HT1080 (cell line): ENCODE measurements at places on chromosomes 2 and 18. TPM values are rescaled to one million over a fixed set of nuclear protein-coding genes. Genes with fewer than 3 reads are reported as not detected.

- no peak for DNase-seq
Observed at GRCh38 chr2:67576991-67577390, 179.9 kb downstream of the ETAA1 start.

DNA sequence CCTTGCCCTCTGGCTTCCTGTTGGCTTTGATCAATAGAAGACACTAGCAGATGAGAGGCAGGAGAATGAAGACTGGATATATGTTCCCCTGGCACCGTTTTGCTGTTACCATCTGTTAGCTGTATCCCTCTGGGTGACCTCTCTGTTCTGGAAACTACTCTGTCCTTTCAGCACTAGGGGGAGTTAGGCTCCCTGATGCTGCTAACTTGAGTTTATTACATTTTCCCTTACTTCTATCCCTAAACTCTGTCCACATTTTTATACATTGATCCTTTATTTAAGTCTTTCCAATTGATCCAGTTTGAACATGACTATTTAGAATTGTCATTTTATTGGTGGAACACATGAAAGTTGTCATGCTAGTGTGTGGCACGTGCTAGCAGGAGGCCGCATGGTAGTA, 1014.3 kb upstream of the CDH2 start:
- DNase-seq = peak; percentile 13

DNA sequence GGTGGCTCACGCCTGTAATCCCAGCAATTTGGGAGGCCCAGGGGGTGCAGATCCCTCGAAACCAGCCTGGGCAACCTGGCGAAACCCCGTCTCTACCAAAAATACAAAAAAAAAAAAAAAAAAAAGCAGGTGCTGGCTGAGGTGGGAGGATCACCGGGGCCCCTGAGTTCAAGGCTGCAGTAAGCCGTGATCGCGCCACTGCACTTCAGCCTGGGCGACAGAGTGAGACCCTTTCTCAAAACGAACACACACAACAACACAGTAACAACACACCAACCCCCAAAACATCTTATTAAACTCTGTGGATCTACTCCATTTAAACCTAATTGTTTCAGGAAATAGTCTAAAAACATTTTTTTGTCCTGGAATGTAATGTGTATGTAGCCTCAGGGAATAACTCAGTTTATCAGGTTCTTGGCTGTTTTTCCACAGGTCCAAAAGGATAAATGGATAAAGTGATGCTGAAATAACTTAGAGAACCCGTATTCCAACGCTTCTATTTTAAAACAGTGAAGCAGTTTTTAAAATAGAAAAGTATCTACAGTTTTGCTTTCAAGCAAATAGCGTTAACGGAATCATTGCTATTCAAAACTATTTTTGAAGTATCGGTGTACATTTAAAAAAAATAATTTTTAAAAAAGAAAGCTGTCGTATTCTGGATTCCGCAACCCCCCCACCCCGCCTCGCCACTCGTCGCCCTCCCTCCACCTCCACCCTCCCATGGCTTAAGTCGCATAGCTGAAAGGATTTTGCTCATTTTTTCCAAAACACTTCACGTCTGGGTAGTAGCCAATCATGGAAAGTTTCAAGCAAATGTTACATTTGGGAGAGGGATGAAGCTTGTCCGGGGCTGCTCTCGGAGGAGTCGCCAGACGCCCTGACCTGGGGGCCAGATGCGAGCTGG, 895 bp upstream of the GLS start:
- no peak for DNase-seq

DNA sequence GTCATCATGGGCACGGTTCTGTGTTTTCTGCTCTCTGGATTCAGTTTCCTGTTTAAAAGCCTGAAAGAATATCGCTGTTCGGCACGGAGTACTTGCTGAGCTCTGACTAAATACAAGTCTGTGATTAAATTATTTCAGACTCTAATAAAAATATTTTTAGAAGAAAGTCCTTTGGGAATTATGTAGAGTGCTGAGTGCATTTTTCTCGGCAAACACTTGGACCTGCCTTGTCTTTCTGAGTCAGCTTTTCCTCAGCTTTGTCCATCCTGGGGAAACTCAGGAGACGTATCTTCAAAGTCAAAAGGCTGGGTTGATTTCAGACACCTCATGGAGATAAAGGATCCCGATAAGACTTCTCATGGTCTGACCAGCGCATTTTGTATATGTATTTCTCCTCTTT, 45.9 kb downstream of the IL1R2 start:
- DNase-seq = no peak

GRCh38 chr2:54572262-54572635, 116.1 kb downstream of the SPTBN1 start:
- peak; percentile 89 for DNase-seq

DNA sequence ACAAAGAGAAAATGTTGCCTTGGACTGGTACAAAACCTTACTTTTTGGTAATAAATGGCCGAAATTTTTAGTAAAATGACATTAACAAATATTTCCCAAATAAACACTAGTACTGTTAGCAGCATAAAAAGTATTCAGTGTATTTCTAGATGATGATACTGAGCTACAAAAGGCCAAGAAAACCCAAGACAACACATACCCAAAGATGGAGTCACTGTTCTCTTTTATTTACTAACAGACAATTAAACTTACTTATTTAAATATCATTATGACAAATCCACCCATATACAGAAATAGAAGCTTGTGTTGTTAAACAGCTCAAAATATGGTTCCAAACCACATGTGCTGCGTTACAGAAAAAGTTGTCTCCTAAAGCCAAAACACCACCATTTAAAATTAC, 239.9 kb downstream of the ZEB2 start:
- DNase-seq = no peak

DNA sequence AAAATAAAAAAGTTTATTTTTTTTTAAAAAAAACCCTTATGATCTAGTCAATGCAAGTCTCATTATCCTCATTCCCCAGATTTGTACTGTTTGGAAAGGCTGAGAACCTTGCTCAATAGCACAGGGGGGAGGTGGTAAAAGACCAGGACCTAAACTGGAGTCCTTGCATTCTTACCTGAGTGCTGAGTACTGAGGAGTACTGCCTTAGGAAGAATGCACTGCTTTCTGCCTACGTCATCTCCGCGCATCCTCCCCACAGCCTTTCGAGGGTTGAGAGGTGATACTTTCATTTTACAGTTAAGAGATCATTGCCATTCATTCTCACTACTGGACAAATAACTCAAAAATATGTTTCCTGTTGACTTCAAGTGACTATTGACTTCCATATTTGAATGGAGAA, 73.8 kb downstream of the MAP3K20 start:
- DNase-seq = no peak

DNA sequence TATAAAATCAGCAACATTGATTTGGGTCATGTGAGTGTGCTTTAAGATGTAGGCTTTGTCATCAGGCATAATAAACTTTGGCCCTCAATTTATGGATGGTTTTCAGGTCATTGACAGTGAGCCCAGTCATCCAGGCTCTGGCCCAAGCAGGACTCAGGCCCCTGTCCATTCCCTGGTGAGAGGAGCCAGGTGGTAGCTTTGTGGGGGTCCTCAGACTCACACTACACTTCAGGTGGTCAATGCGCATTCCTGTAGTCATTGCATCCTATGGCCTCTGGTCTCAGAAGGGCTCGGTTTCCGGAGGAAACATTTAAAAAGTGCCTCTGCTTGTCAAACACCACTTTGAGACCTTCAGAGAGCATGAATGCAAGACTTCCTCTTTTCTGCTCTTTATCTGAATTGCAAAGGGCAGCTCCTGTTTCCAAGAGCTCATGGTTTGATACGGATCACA, 20.2 kb downstream of the LGALSL start:
- DNase-seq = no peak

DNA sequence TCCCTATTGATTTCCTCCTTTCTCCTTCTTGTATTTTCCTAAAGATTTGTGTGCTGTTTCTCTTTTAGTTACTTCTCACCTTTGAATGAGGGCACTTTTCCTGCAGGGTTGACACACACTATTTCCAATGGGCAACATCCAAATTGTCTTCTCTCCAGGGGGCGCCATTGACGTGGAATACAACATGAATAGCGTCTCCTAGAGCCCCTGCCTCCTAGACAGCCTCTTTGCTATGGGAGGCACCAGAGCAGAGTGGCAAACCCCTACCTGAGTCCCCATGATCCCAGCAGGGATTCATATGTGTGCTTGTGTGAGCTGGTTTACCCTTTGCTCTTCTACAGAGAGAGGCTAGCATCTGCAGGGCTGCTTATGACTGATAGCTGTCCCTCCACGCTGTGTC, 61.3 kb upstream of the ITSN2 start:
- peak; percentile 25 for DNase-seq

DNA sequence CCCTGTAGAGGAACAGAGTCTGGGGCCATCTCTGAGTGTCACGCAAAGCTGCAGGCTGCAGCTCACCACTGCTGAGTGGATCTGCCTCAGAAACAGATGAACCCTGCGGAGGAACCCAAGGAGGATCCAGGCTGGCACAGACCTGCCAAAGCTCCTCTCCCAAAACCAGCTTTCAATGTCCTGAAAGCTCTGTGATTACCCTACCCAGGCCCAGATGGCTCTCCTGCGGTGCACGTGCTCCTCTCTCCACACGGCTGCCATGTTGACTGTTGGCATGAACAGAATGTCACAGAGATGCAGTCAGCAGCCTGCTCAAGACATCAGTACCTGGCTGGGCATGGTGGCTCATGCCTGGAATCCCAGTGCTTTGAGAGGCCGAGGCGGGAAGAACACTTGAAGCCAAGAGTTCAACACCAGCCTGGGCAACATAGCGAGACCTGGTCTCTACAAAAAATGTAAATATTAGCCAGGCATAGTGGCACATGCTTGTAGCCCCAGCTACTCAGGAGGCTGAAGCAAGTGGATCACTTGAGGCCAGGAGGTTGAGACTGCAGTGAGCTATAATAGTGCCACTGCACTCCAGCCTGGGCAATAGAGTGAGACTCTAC, 216.8 kb downstream of the MGAT5 start:
- no peak for DNase-seq

DNA sequence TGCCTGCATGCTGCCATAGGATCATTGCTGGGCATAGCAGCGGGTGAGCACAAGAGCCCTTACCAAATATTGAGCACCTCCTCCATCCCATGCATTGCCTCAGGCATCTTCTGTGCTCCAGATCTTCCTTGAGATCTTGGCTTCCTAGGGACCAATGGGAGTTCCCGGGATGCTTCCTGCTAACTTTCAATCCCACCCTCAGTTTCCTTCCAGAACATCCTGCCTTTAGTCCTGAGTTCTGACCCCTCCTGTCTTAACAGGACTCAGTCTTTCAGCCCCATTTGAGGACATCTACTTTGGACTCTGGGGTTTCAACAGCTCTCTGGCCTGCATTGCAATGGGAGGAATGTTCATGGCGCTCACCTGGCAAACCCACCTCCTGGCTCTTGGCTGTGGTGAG, 15.3 kb downstream of the SLC14A1 start:
- no peak for DNase-seq

DNA sequence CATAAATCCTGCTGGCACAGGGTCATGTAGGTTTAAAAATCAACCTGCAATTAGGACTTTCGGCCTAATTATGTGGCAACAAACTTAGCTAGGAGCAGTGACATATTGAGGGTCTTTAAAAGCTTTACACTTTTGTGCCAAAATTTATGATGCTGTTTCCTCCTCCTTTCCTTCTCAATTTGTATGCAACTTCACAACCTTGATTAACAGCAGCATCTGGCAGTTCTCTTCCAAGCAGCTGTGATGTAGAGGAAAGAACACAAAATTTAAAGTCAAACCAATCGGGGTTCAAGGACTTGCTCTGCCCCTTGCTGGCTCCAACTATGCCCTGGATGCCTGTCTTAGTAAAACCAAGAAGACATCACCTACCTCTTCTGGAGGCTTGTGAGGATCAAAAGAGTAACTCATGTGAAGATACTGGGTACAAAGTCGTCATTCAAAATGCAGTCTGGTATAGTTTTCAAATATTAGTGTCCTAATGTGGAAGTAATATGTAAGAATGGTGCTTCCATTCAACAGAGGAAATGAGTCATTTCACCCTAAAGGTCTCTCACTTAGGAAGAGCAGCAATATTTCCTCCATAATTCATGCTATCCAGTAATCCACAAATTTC, 94.7 kb downstream of the ANKRD44 start:
- DNase-seq = peak; percentile 46

DNA sequence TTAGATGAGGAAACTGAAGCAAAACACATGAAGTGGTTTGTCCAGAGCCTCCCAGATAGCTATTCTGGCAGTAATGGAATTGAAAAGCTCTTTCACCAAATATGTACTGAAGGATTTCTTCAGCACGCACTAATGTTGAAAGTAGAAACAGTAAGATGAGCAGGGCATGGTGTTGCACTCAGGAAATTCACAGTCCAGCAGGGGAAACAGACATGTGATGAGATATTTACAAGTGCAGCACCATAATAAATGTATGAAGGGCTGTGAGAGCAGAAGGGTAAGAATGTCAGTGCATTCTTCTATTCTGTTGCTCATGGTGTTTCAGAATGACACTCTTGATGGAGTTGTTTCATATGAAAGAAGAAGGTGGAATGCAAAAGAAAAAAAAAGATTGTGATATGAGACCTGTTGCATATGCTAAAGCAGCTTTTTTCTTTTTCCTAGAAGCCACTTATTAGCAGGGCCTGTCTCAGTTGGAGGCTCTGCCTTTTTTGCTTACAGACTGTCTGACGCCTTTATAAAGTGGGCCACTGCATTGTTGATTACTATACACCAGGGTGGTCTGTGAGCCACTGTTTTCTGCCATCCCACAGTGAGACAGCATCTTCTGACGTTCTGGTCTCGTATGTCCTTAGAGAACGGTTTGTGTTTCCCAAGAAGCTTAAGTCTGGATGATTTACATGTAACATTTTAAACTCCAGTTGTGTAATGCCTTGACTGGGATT, 516.9 kb downstream of the ARHGAP15 start:
- DNase-seq = no peak

Gene ECEL1
- not detected in 2 replicates for total RNA-seq

Gene SERPINB2
- 0.27 and 1.8 TPM in 2 replicates for total RNA-seq

GRCh38 chr2:2536416-2537056, 205.5 kb upstream of the MYT1L start:
- no peak for DNase-seq

DNA sequence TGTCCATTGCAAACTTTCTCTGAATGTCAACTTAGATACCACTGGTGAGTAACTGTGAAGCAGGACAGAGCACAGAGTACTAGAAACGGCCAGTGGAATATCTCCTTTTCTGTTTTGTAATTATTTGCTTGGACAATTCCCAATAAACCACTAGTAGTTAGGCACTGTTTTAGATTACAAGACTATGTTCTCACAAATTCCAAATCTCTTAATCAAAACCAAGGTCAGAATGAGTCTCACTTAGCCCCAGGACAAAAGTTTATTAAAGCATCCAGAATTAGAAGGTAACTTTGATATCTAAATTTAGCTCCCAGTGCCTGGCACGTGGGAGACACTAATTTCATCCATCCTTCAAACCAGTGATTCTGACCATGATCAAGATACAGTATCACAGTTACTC, 89.0 kb downstream of the ZNF521 start:
- no peak for DNase-seq

Gene PECR
- 10.6 and 11.3 TPM in 2 replicates for total RNA-seq

DNA sequence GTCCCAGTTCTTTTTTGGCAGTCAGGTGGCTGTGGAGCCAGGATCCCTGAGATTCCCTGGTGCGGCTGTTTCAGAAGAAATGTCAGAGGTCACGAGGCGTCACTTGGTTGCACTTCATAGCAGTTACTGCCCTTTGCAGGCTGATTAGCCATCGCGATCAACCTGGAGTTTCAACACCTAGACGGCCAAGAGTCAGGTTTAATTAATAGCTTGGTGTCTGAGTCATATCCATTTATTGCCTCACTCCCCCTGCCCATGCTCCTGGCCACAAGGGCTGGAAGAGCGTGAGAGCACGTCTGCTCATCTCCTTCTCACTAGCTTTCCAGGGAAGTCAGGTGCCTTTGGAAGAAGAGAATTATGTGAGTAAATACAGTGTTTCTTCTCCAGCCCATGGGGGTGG, 552.3 kb downstream of the TSN start:
- no peak for DNase-seq

Gene STPG4
- 0.10 and 0.70 TPM in 2 replicates for total RNA-seq
